ENCODE measurements at places on chromosomes 2 and 18. TPM values are rescaled to one million over a fixed set of nuclear protein-coding genes. Genes with fewer than 3 reads are reported as not detected.

- no peak for DNase-seq
These were observed 63.5 kb downstream of the EVA1A start for GRCh38 chr2:75497256-75497655.

DNA sequence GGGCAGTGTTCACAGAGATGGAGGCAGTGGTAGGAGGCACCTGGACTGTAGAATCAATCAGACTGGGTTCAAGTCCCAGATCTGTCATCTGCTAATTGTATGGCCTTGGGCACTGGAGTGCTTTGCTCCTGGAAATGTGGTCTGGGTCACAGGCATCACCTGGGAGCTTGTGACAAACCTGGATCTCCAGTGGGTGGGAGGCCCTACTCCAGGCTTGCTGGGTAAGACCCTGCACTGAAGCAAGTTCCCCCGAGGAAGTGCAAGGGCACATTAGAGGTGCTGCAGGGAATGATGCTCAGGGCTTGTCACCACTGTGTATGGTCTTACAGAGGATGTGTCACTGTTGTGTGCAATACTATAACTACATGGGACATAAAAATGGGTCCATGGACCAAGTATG lies 220.5 kb upstream of the ID2 start:
- no peak for DNase-seq

GRCh38 chr2:101125808-101126207 lies 25.4 kb downstream of the TBC1D8 start:
- DNase-seq, result no peak

DNA sequence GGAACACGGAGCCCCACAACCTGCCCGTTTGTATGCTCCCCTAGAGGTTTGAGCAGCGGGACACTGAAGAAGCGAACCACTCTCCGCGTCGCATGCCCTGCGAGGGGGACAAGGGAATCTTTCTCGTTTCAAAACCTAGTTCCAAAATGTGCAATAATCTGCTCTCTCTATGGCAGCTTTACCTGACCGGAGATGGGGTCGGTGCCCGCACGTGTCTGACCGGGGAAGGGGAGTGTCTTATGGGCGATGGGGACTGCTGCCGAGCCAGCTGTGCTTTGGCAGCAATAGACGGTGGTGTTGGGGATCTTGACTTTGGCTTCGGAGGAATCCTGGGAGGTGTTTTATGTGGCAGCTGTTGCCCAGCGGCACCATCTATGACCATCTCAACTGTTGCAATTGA lies 7.9 kb downstream of the TTN start:
- no peak for DNase-seq

DNA sequence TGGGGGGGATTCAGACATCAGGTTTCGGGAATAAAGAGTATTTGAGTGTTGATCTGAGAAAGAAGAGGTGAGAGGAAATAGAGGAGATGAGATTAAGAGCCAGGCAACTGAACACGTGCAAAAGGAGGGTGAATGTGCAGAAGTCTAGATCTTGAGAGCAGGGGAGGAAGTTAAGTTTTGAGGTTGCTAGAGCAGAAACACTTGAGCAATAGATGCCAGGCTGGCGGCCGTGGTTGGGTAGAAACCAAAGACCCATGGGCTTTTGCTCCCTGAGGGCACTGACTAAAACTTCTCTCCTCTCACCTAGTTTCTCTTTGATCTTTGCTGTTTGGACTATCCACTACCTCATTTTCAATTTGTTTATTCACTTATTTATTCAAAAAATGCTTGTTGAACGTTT lies 116.0 kb downstream of the CDC42EP3 start:
- no peak for DNase-seq

GRCh38 chr2:7523481-7524120 lies 606.4 kb downstream of the RNF144A start:
- DNase-seq, result no peak

GRCh38 chr2:209549589-209549988 lies 125.7 kb downstream of the MAP2 start:
- no peak for DNase-seq

DNA sequence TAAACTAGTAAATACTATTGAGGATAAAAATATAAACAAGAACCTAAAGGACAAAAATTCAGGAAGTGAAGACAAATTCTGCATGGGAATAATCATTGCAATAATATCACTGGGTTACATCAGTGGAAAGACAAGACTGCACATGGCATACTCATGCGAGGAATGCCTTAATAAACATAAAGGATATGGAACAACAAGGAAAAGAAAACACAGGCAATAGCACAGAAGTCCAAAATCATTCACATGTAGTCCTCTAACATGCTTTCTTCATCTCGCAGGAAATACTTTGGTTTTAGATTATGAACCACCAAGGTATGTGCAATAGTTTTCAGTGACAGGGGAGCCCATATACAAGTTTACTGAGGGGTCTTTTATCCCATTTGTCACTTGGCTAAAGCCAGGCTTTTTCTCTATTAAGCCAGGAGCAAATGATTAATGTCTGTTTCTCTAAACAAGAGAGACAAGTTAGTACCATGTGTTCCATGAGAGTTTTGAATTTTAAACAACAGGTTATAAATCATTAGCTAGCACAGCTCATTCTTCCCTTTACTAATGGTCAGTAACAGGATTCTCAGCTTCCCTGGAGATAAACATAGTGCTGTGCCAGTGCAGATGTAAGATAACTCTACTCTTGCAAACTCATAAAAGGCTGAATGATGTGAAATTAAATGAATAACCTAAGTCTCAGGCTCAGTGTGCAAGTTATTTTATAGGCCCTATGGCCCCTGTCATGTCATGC lies 353.6 kb upstream of the FSIP2 start:
- DNase-seq, result no peak

DNA sequence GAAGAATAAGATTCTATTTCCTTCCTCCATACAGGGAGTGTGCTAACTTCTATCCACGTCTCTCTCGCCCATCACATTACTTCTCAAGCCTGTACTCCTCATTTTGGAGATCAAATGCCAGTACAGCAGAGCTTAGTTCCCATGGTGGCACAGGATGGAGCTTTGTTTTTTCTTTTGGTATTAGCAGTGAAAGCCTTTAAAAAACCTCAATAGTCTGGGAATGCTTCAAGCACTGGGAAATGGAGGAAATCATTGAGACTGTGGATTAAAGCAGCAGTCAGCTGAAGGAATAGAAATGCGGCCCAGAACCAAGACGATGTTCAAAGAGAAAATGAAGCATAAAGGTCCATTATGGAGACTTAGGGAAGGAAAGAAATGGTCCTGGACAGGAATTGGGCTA lies 102.3 kb downstream of the NRXN1 start:
- DNase-seq, result no peak

DNA sequence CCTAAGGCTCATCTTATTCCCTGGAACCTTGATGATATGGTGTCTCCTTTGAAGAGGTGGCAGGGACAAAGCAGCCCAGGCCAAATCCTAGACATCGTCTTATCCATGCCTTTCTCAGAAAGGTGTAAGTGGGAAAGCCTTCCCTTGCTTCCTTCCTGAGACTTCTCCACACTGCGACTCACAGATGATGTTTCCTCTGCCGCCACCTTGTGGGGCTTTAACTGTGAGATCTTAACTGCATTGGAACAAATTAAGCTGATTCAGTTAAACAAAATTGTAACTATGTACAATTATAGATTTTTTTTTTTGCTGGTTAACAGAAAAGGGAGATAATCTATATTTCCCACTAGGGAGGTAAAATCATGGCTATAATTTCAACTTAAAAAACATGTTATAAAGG lies 10.0 kb upstream of the GCA start:
- DNase-seq, result no peak

DNA sequence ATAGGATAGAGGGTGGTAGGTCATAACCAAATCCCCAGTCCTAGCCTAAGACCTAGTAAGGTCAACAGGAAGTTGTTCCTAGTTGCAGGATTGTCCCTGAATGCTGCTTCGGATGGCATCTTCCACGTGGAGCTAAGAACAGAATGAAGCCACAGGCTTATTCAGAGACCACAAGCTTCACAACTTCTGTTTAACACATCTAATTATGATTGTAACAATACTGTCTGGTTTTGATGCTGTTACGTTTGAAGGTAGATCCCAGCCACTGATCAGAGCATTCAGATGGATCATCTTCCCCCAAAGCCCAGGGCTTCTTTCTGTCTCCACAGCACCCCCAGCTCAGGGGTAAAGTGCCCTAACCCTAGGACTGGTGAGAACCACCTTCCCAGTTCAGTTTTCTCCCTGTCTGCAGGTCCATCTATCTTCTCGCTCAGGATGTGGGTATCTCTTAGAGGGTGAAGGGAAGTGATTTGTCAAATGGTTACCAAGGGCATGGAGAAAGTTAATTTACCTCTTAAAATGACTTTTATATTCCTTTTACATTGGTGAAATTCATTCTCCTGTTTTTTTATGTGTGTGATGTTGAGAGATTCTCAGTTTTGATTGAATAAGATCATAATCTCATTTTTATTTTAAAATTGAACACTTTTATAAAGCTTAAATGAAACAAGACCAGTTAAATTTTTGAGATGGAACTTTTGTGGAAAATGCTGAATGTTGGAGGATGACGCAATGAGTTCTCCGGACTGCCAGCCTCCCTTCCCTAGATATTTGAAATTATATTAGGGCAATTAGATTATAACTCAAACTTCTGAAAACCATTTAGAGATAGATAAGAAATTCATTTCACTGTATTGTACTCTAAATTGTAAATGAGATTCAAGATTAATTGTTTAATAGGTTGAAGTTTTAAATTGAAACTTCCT lies 66.5 kb downstream of the RHBDD1 start:
- no peak for DNase-seq

GRCh38 chr2:696463-696862 lies 19.3 kb upstream of the TMEM18 start:
- DNase-seq, result no peak

The TMEM163 gene
- total RNA-seq, result 11.6 TPM

The SFT2D3 gene
- 4.7 TPM for total RNA-seq
